ENCODE measurements at places on chromosomes 1 and 21.

- no peak for DNase-seq
Observed at GRCh38 chr1:116501125-116501869, 69.5 kb downstream of the CD58 start.

GRCh38 chr1:243543501-243543900 lies 287.7 kb downstream of the SDCCAG8 start:
- DNase-seq, result no peak

DNA sequence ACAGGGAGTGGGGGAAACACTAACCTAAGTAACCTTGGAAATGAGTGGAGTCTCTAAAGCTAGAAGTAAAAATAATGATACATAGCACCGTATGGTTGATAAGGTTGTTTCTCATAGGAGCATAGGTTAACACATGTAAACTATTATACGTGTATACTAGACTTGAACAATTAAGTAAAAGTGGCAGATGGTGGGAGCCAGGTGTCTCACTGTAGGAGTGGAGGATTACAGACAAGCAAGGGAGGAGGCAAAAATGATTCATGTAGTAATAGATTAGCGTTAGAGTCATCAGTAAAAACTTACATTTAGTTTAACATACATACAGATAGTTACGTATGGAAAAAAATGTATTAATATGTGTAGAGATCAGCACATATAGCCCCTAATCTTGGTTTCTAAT lies 138.4 kb upstream of the DSCAM start:
- DNase-seq, result no peak

DNA sequence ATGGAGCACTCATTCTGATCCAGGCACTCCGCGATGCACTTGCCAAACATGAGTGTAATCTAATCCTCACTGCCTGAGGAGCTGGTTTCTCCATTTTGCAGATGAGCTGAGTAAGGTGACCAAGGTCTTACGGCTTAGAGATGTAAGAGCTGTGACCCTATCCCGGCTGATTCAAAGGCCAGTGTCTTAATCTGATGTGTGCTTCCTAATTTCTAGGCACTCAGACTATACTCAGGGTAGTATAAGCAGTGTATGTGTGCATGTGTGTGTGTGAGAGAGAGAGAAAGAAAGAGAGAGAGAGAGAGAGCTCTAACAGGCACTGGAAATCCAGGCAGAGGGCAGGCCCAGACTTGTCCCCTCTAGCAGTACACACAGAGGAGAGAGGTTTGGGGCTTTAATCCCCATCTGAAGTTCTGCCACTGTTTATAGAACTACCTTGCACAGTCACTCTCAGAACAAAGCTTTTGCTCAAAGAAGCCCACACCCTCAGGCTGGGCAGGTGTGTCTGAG lies 188.2 kb downstream of the ZBTB18 start:
- no peak for DNase-seq

DNA sequence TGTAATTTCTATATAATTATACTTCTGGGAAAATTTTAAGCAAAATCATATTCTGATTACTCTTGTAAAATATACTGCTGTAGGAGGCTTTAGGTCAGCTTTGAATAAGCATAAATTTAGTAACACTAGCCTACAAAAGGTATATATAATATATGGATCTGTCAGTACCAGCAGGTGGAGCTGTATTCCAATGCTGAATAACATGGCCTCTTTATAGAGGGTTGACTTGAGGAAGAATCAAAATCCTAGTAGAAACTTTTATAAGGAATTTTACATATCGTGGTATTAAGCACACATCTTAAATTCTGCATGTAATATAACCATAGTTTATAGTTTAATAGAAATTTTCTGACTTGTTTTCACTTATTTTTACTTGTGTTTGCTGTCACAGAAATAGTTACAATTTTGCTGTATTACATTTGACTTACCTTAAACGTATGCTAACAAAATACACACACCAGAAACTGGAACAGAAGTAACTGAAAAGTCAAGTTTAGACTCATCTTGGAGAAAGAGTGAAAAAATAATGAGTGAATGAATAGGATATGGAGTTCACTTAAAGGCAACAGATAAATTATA lies 79.3 kb downstream of the HMCN1 start:
- no peak for DNase-seq

GRCh38 chr1:198765416-198765815 lies 126.6 kb downstream of the PTPRC start:
- no peak for DNase-seq

GRCh38 chr1:232990176-232991128 lies 40.0 kb downstream of the NTPCR start:
- no peak for DNase-seq

DNA sequence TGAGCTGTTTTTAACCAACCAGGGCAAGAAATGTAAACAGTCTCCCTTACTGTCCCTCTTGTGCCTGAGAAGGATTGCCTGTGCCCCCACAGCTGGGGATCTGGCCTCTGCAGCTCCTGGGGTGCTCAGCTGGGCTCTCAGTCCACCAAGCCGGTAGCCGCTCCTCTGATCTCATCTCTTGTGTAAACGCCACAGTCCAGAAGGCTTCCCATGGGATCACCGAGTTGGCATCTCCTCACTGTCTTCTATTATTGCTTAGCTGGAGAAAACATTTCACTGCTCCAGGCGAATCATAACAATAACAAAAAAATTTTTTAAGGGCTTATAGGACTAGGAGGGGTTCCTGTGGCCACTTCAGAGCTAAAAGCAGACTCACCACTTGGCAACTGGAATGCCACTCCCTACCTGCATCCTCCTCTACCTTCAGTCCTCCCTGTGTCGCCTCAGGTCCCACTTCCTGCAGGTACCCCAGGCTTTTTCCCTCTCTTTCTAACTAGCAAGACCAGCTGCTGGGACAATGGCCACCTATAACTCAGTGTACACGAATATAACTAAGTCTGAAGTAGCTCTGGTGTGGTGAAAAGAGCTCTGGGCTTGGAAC lies 75.8 kb downstream of the ATP1A1 start:
- no peak for DNase-seq

DNA sequence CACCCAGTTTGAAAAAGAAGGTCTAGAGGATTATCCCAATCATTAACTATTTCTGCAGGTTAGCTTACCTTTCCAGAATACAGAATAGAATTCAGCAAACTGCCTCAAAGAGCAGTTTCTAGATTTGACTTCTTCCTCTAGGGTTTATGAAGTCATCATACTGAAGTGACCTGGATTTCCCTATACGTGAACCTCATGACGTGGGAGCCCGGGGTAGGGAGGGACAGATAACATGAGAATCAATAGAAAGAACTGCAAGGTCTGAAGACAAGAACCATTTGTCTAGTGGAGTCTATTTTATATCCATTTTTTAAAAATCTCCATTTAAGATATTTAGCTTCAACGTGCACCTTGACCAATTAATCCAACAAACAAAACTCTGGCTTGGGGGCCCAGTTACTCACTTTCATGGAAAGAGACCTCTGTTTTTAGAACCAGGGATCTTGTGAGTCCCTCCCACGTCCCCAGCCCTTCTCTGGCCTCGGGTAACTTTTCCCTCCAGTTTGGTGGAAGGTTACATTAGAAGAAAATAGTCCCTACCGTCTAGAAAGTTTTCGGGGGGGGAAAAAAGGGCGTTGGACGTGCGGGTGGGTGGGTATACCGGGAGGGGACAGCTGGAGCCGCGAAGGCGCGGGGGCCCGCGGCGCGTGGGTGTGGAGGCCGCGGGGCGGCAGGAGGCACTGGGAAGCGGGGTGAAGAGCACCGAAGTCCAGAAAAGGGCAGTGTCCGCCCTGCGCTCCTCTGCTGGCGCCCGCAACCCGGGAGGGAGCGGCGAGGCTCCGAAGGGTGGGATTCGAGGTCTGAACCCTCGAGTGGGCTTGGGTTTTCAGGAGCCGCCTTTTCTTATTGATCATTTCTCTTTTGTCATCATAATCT lies 13.8 kb upstream of the POGZ start:
- no peak for DNase-seq

DNA sequence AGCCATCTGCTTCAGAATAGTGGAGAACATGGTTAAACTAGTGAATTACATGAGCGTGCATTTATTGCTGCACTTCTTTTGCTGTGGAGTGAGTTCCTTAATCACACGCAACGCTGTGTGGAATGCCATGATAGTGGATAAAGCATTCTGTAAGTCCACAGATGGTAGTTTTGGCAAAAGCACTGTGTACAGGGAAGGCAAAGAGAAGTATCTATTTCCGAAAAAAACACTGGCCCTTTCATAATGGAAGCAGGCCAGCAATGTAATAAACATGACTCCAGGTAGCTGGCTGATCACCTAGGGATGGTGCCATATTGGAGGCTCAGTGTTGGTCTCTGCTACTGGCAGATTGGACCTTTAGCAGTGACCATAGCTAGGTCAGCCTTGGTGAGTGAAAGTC lies 67.6 kb downstream of the FH start:
- no peak for DNase-seq

GRCh38 chr1:220825819-220826551 lies 39.3 kb downstream of the MTARC1 start:
- no peak for DNase-seq

- DNase-seq, result no peak
Observed at GRCh38 chr21:45860493-45861155, 120.9 kb upstream of the COL6A1 start.

DNA sequence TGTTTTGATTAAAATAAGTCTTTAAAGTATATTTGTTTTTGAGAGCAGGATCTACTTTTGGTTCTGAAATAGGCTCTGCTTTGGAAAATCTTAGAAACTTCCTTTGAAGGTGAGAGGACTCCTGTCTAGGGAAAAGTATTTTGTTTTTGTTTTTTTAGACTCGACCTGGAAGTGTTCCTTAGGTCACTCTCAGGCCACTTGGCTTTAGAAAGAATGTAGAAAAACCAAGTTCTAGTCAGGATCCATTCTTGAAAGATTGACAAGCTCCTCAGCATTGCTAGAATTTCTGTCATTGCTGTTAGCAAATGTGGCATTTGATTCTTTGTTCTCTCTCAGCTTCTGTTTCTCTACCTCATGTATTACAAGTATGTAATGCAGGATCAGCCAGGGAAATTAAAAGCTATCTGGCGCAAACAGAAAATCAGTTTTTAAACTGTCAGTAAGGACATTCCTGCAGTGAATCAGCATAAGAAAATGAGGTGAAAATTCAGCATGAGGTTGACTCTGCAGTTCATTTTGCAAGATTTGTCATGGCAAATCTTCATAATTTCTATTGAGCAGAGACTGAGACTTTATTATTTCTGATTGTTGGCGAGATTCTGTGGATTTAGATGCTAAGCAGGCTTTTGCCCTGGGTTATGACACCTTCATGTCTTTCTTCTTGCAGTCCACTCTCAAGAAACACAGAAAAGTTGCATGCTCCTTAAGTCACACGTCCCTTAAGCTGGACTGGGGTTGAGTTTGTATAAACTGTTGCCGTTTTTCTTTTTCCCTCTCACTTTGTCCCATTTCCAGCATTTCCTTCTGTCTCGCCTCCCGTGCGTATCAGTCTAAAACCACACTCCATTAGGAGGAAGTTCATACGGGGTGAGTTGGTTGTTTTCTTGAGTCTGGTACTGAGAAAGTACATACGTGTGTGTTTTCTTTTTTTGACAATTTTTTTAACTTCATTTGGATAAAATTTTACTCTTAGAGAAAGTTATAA lies 12.6 kb downstream of the NTPCR start:
- DNase-seq, result no peak

- DNase-seq, result no peak
Observed at GRCh38 chr21:9753943-9754342, 767.4 kb upstream of the TPTE start.

GRCh38 chr21:16213518-16213917 lies 483.7 kb downstream of the USP25 start:
- DNase-seq, result no peak

DNA sequence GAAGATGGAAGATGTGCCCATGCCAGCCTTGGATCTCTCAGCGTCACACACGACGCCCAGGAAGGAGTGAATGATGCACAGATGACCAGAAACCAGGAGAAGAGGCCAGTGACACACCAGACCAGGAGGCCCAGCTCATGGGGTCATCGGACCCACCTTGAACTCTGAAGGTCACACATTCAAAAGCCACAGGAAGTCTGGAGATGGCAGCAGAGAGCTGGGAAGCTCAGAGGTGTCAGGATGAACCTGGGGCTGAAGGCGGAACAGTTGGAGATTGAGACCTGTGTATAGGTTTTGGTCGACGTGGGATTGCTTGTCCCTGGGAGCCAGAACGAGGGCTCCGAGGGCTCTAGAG lies 43.6 kb downstream of the SLC19A1 start:
- no peak for DNase-seq

DNA sequence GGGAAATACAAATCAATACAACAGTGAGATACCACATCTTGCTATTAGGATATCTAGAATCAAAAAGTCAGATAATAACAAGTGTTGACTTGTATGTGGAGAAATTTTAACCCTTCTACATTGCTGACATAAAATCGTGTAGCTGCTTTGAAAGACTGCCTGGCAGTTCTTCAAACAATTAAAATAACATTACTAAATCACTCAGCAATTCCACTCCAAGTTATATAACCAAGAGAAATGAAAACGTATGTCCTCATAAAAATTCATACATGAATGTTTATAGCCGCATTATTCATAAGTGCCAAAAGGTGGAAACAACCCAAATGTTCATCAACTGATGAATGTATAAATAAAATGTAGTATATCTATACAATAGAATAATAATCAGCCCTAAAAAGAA lies 164.6 kb downstream of the RASAL2 start:
- DNase-seq, result no peak

- DNase-seq, result no peak
Observed at GRCh38 chr1:86062453-86062852, 94.1 kb downstream of the COL24A1 start.

GRCh38 chr1:9721606-9722377 lies 70.3 kb downstream of the PIK3CD start:
- DNase-seq, result peak; percentile 67

- no peak for DNase-seq
Observed at GRCh38 chr1:205572421-205572820, 59.4 kb downstream of the ELK4 start.

DNA sequence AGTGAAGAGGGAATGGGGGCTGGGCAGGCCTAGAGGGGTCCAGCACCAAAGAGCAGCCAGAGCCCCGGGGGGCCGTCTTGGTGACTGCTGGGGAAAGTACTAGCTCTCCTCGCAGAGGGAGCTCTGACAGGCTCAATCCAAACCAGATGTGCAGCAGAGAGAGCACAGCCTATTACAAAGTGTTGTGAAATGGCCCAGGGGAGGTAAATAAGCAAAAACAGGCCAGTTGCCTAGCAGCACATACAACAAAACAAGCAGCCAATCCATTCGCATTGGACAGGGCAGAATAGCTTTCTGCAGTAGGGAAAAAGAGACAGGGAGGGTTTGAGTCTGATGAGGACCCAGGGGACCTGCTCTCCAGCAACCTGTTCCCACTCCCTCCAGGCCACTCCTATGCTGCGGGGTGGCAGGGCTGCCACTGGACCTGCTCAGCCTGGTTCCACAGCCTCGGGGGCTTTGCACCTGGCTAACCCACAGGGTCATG lies 239.6 kb upstream of the FGGY start:
- DNase-seq, result no peak

- DNase-seq, result no peak
Observed at GRCh38 chr21:26195708-26196107, 25.1 kb upstream of the APP start.

- DNase-seq, result no peak
Observed at GRCh38 chr1:77056525-77056924, 162.7 kb downstream of the PIGK start.

- DNase-seq, result no peak
Observed at GRCh38 chr21:43767498-43767983, 8.6 kb downstream of the CSTB start.

GRCh38 chr1:241641773-241642592 lies 1.8 kb upstream of the CHML start:
- DNase-seq, result no peak

GRCh38 chr1:67732750-67733151 lies 47.8 kb downstream of the GADD45A start:
- no peak for DNase-seq

- DNase-seq, result no peak
Observed at GRCh38 chr1:100483230-100483629, 54.7 kb upstream of the GPR88 start.

Measured in stimulated activated CD8-positive, alpha-beta memory T cell treated with anti-CD3 and anti-CD28 coated beads, Interleukin-2, amount 100 ng/mL, for 1 hour (primary cell).